ENCODE measurements at places on chromosomes 2 and 18.

DNA sequence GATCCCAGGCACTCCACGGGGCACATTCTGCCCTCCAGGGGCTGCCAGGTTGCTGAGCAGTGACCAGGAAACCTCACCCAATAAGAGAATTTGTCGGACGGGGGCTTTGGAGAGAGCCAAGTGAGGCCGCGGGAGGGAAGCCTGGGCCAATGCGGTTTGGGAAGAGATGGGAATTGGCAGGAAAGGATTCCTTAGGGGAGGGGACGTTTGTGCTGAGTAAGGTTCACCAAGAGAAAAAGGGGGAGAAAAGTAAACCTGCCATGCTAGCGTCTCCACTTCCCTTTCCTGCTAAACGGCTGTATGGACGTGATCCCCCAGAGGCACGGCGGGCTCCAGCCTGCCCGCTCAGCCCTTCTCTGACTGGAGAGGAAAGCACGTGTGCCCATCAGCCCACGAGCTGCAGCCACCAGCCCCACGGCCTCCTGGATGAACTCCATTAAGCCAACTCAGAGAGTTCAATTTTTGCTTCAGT lies 194.4 kb upstream of the ID2 start:
- no peak for DNase-seq

- DNase-seq: no peak
Observed at GRCh38 chr2:225025917-225026571, 16.2 kb downstream of the DOCK10 start.

GRCh38 chr2:191020742-191021381 lies 6.9 kb upstream of the STAT1 start:
- DNase-seq: peak; percentile 41

GRCh38 chr2:98359986-98360385 lies 13.7 kb downstream of the CNGA3 start:
- no peak for DNase-seq

GRCh38 chr2:120802158-120802557 lies 66.5 kb downstream of the GLI2 start:
- peak; percentile 64 for DNase-seq

- DNase-seq: no peak
Observed at GRCh38 chr18:49817947-49818346, 4.6 kb upstream of the ACAA2 start.

DNA sequence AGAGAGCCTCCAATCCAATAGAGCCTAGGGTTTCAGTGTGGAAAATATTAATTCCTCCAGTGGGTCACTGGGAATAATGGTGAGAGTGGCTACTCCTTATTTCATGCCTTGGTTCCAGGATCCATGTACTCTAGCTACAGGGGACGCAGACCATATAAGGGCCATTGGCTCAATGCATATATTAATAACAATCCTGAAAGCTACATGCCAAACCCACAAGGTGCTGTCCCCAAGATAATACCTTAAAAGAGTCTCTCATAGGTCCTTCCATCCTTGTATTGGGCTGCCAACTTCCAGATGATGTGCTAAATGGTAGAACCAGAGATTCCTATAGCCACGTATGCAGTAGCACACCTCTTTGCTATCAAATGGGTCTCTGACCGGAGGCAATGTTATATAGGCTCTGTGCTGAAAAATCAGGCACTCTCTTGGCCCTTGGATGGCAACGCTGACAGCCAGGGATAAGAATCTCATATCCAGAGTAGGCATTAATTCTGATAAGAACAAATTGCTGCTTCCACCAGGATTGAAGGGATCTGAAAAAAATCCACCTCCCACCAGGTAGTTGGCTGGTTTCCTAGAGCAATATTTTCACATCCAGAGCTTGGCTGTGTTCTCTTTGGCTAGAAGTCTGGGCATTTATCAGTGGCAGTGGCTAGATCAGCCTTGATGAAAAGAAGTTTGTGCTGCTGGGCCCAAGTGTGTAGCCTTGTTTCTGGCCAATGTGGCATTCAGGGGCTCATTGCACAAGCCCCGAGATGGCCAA lies 218.1 kb upstream of the MGAT5 start:
- DNase-seq: no peak

GRCh38 chr2:42823744-42824453 lies 31.5 kb upstream of the HAAO start:
- DNase-seq: no peak

- no peak for DNase-seq
Observed at GRCh38 chr2:49770919-49771318, 616.6 kb upstream of the FSHR start.

- DNase-seq: no peak
Observed at GRCh38 chr2:109176928-109177327, 47.9 kb downstream of the SH3RF3 start.

GRCh38 chr2:164824872-164825271 lies 16.8 kb downstream of the COBLL1 start:
- DNase-seq: no peak

DNA sequence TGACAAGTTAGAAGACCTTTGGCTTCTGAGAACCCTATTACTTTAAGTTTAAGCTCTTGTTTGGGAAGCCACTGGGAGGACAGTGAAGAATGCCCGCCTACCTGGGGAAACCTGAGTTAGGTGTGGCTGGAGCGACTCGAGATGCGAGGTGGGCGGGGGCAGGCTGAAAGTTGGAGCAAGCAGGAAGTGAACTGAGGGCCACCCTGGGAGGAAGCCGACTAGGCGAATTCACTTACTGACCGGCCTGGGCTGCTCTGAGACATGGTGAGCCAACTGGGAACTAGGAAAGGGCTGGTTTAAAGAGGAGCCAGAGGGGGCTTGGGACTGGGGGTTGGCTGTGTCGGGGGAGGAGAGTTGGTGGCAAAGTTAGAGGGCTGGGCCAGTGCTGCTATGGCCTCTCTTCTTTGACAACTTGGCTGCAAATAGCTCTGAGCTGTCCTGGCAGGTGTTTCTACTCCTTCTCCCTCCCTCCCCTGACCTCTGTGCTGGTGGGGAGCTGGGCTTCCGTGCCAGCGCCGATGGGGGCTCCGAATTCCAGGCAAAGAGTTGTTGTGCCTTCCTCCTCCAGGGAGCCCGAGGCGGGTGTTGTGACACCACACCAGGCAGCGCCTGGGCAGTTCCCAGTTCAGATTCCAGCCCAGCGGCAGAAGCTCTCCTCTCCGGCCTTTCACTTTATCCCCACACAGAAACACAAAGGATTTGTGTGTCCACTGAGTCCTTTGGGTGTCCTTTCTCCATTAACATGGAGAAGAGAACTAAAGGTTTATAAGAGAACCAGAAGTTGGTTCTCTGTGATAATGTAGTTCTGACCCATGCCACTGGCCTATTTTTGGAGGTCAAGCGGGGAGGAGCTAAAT lies at the start of gene VAMP8:
Gene VAMP8 (plus strand): TSS at position 201 of the 857 bp plus-strand sequence. CDS start 61 bp downstream, at position 262.
- DNase-seq: no peak

GRCh38 chr2:79993144-79993543 lies 311.4 kb downstream of the LRRTM1 start:
- DNase-seq: no peak

DNA sequence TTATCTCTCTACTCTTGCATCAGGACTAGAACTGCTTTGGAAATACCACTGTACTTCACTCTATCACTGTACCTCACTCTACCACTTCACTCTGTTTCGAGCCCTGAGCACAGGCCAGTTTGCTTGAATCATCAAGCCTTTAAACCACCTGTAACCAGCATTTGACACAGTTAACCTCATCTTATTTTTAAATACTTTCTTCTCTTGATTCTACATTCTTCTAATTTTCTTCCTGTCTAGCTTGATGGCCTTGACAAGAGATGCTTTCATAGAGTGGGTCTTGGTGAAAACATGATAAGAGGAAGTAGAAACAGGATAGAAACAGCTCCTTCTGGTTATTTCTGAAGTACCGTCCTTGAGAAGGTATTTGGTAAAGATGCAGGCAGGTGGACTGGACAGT lies 78.1 kb downstream of the SPIRE1 start:
- DNase-seq: no peak

DNA sequence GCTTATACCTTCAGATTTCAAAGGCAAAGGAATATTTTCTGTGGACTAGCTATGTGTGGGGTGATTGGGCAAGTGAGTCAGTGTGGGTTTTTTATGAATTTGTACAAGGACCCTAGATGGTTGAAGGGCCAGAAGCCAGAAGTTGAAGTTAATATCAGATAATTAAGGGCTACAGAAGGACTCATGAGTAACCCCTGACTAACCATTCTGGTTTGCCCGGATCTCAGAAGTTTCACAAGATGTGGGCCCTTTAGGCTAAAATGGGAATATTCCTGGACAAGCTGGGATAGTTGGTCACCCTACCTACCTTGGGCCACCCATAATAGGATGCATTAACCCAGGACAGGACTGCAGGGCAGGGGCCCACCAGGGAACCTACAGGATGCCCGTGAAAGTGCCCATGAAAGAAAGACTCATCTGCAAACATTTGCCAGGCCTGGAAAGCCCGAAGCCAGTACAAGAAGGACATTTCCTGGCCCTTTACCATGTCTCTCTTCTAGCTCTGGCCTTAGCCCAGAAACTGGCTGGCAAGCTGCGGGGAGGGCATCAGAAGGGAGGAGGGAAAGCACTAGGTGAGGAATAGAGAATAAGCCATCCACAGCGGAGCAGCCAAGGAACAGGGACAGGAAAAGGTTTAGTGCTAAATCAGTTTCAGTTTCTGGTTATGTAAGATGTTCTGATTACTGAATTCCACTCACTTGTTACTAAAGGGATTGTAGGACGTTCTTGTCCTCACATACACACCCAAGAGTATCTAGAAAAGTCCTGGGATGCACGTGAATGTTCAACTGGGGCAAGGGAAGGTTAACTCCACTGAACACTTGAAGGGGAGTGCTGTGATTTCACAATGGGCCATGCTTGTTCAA lies 33.6 kb downstream of the GCG start:
- DNase-seq: no peak

GRCh38 chr2:29235411-29235810 lies 120.2 kb downstream of the CLIP4 start:
- DNase-seq: no peak

DNA sequence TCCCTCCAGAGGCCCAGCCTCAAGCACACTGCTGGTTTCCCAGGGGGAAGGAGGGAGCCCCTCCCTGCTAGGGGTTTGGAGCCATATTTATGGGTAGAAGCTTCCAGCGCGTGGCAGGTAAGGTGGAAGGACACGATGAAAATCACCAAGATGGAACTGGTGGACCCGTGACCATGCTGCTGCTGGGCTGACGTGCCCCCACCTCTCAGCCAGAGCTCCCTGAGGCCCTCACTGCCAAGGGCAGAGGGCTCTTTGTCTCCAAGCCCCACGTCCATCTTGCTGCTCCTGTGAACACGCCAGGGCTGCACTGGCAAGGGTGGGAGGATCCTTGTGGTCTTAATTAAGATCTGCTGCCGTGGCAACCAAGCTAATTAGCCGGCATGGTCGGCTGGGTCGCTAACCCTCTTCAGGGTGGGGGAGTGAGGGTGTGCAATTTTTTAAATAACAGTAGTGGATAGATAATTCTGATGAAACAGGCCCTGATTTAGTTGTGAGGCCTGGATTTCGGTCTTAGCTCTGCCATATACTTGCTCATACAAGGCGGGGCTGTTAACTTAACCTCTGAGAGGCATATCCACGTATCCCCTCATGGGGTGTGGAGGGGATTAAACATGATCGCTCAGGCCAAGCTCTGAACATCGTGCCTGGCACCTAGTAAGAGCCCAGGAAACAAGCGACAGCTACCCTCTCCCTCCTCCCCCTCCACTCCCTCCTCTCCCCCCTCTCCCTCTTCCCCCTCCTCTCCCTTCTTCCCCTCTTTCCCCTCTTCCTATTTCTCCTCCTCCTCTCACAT lies 232.8 kb downstream of the CELF4 start:
- no peak for DNase-seq

- DNase-seq: no peak
Observed at GRCh38 chr18:41532344-41533086, 422.5 kb upstream of the PIK3C3 start.

DNA sequence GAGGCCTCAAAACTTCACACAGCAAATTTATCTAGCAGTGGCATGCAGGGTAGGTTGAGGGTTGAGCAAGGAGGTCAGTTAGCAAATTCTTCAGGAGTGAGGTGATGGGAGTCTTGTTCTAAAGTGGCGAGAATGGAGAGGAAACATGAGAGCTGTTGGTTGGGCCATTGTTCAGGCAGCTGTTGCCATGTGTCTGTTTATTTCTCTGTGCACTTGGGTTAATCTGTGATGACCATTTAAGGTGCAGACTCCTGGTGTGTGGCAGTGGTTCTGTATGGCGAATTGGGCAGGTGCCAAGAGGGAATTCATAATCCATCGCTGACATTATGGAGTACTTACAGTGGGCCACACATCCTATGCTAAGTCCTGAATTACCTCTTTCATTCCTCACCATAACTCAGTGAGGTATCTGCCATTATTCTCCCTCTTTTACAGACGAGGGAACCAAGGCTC lies 30.4 kb downstream of the TMEM178A start:
- DNase-seq: peak; percentile 18

DNA sequence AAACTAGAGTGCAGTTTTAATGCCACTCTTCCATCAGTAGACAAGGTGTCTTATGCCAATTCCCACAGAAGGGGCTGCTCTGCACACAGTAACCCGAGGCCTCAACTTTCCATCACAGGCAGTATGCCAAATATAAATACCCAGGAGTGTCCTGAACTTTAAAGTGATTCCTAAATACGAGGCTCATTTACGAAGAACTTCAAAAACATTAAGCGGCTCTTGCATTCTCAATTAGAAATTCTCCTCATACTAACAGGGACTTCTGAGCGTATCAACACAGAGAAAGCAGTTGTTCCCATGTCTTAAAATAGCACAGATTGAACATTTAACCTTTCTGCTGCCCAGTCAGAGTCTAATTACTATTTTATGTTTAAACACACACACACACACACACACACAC lies 638.6 kb downstream of the ERBB4 start:
- peak; percentile 11 for DNase-seq

GRCh38 chr2:107094450-107094986 lies 208.6 kb upstream of the ST6GAL2 start:
- no peak for DNase-seq

- no peak for DNase-seq
Observed at GRCh38 chr18:55236150-55236931, 277.1 kb upstream of the CCDC68 start.

DNA sequence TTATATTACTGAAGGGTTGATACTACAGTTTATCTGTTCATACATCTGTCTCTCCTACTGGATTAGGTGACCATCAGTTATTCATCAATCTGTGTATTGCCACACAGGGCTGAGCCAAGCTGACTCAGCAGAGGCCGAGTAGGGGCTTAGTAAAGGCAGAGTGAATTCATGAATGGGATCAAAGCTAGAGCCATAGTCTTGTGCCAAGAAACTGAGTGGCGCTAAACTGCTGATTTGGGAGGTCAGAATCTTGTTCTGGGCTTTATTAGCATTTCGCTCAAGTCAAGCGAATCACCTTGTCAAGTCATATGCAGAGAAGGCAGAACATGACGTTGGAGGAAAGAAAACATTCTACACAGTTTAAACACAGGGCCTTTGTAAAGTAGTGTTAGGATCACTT lies 34.1 kb downstream of the SOCS6 start:
- no peak for DNase-seq
